ENCODE measurements at places on chromosomes 3 and 15.

DNA sequence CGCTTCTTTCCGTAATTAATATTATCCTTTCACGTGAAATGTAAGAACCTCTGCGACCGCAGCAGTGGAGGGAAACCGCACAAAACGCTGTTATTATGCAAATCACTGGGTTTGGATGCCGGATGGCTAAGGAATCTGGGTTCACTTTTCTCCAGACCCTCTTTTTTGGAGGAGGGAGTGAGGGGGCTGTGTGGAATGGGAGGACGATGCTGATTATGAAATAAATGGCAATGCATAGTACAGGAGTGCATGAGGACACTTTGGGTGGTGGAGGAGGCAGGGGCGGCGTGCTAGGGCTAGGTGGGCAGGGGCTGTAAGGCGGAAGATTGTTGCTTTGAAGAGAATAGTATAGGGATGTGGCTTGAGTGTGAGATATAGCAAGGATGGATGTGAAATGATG lies 1.8 kb downstream of the CADM2 start:
- no peak for DNase-seq

- DNase-seq, result no peak
Observed at GRCh38 chr15:47727676-47728075, 10.4 kb downstream of the SEMA6D start.

DNA sequence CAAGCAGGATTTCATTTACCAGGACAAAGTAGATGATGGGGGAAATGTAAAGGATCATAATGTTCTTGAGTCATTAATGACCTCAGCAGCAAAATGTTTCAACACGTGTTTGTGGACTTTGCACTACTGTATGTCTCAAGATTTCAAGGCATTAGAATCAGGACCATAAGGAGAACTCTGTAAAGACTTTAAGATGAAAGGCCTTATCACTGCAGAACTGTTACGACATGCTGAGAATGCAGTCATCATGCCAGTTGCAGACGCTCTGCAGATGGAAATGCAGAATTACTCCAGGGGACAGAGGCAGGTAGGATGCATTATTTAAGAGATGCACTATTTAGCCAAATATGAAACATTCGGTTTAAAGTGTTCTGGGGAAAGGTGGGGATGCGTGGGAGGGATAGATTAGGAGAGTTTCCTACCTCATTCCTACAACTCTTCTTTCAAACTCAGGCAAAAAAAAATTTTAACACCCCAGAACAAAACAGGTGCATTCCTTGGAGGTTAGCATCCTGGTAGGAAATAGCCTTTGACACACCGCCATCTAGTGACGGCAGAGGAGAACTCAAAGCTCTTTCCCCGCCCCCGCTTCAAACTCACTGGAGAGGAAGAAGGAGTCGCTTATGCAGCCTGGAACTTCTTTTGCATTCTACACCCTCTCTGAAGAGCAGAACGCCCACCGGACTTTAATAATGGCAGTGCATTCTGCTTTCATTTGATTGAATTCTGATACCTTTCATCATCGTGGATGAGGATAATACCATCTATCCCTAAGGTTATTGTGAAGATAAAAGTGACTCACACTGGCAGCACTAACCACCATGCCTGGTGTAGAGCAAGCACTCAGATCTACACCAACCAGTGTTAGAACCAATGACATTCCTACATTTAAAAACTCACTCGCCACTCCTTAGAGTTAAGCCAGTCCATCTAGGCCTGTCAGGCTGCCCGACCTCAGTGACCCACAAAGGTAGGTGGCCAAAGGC lies 43.1 kb upstream of the TOPAZ1 start:
- peak; percentile 65 for DNase-seq

- no peak for DNase-seq
Observed at GRCh38 chr15:39581793-39582285, 960 bp downstream of the THBS1 start.

DNA sequence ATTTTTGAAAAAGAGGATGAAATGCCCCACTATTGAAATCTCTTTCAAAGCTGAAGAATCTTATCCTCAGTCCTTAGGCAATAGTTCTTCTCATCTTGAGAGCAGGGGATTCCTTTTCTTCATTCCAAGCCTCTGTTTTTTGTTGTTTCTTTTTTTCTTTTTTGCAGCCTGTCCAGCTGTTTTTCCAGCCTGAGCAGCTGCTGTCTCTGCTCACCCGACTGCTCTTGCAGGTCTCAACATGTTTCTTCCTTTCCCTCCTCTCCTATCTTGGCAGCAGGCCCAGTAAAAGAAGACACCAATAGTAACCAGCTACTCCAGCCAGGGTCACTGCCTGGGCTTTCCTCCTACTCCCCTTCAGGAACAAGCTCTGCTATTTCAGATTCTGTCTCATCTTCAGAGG lies 23.8 kb downstream of the MEX3B start:
- DNase-seq, result no peak

DNA sequence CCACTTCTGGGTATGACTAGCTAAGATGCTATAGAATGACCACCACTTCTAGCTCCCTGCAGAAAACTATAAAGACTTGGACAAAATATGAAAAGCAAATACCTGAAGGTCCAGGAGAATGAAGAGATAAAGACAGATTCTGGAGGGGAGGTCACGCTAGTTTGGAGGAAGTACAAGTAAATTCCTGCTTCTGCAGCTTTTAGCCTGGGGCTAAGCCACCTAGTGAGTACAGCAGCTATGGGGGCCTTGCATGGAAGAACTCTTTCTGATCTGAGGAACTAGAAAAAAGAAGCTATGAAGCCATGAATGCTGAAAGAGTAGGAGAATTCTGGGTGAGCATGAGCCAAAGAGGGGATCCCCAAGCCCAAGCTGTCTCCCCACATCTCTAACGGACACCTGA lies 29.8 kb downstream of the NRG4 start:
- DNase-seq, result no peak

DNA sequence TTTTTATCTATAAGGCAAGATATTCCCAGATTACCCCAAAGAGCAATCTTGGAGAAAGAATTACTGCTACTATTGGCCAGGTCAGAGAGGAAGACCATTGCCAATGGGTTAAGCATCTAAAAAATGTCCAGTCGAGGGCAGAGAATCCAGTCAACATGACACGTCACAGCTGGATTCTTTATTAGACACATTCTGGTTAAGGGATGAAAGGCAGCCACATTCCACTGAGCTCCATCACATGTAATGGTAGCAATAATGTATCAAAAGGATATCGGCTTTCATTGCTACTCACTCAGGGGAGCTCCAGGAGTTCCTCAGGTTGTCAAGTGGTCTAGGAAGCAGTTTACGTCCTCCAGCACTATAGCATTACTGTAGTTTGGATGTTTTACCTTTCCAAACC lies 421.1 kb downstream of the PLOD2 start:
- DNase-seq, result no peak

DNA sequence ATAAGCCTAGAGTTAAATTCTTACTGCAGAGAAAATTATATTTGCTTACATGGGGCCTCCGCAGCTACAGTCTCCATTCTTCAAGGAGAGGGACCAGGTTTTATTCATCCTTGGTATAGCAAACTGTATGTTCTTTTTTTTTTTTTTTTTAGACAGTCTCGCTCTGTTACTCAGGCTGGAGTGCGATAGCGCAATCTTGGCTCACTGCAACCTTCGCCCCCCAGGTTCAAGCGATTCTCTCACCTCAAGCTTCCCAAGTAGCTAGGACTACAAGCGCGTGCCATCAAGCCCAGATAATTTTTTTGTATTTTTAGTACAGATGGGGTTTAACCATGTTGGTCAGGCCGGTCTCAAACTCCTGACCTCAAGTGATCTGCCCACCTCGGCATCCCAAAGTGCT lies 2.1 kb downstream of the SHQ1 start:
- no peak for DNase-seq

DNA sequence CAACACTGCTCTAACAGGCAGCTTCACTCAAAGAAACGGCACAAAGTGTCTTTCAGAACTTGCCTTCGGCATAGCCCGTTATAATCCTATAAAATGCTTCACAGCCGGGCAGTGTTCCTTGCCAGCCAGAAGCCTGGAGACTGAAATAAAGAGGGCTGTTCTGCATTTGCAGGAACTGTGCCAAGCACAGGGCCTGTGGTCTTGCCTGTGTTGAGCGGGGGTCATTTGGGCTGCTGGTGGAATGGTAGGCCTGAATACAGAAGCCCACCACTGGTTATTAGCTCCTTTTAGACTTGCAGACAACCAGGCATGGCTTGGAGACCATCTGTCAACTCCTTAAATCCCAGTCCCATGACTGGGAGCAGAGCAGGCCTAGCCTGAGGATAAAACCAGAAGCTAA lies 4.7 kb upstream of the ARHGEF3 start:
- DNase-seq, result no peak

DNA sequence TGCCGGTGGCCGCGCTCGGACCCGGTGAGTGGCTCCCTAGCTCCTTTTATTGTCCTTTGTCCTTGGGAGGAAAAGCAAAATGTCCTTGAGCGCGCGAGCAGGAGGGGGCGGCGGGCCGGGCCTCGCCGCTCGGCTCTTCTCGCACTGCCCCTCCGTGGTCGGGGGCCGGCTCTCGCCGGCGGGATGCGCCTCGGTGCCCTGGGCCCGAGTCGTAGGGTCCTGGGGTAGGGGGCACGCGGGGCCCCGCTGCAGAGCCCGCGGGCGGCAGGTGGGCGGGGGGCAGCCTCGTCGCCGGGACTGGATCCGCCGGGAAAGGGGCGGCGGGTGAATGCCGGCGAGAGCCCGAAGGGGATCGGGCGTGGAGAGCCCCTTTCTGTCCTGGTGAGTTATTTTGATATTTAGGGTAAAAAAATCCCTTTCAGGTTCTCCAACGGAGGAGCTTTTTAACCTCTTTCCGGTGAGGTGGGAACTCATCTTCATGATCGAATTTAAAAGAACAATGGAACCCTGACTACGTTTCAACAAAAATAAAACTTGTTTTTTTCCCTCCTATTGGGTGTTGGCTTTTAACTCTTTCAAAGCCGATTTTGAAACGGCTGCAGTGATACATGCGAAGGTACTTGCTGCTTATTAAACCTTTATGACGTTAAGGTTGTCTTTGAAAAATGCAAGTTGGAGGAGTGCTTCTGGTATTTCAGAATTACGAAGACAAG lies 16.8 kb upstream of the CHD2 start:
- no peak for DNase-seq

DNA sequence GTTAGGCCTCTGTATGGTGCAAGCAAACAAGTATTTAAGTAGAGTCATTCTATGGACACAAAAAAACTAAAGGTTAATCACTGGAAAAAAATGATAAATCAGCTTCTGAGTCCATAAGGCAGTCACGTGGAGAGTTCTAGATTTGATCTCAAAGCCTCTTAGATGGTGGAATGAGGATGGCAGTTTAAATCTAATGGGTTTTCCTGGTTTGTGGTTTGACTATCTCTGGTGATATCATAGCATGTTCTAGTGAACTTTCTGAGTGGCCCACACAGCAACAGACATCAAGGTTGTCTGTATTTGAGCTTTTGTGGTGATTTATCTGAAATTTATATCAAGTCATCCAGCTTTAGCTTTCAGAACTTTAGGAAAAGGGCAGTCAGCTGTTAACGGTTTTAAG lies 52.4 kb downstream of the ILDR1 start:
- DNase-seq, result no peak

DNA sequence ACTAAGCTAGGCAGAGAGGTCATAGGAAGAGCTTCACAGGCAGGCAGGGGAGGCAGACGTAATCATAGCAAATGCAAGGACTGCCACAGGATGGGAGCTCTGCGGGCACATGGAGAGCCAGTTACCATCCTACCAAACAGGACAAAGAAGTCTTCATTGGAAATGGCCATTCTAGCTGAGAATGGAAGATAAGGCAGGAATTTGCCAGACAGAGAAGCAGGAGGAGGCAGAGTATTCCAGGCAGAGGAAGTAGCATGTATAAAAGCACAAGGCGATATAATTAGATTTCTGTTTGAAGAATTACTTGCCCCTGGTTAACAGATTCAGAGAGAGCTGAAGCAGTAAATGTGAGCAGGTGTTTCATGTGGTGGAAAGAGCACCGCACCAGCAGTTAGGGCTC lies 3.5 kb upstream of the SEMA5B start:
- DNase-seq, result no peak

GRCh38 chr15:45892182-45892581 lies 257.4 kb downstream of the SQOR start:
- DNase-seq, result no peak
